ENCODE measurements at places on chromosomes 11 and 22.

DNA sequence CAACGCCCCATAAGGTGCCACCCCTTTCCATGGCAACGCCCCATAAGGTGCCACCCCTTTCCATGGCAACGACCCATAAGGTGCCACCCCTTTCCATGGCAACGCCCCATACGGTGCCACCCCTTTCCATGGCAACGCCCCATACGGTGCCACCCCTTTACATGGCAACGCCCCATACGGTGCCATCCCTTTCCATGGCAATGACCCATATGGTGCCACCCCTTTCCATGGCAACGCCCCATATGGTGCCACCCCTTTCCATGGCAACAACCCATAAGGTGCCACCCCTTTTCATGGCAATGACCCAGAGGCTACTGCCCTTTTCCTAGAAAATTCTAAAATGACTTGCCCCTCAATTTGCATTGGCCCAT lies 72.1 kb downstream of the BRD1 start:
- DNase-seq: no peak

DNA sequence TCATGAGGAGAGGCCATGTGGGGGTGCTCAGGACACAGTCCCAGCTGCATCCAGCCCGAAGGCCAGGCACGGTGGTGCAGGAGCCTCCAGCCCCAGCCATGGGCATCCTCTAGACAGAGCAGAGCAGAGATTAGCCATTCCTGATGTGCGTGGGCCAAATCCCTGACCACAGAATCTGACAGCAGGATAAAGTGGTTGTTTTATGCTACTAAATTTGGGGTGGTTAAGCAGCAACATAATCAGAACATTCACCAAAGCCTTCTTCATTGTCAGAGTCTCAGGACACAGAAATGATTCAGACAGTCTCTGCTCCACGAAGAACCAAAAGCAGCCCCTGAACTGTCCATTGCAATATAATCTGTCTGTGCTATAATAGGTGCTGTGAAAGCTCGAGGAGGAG lies 19.7 kb downstream of the RASD2 start:
- no peak for DNase-seq

- DNase-seq: no peak
These were observed 17.3 kb upstream of the PLET1 start for GRCh38 chr11:112277941-112278340.

DNA sequence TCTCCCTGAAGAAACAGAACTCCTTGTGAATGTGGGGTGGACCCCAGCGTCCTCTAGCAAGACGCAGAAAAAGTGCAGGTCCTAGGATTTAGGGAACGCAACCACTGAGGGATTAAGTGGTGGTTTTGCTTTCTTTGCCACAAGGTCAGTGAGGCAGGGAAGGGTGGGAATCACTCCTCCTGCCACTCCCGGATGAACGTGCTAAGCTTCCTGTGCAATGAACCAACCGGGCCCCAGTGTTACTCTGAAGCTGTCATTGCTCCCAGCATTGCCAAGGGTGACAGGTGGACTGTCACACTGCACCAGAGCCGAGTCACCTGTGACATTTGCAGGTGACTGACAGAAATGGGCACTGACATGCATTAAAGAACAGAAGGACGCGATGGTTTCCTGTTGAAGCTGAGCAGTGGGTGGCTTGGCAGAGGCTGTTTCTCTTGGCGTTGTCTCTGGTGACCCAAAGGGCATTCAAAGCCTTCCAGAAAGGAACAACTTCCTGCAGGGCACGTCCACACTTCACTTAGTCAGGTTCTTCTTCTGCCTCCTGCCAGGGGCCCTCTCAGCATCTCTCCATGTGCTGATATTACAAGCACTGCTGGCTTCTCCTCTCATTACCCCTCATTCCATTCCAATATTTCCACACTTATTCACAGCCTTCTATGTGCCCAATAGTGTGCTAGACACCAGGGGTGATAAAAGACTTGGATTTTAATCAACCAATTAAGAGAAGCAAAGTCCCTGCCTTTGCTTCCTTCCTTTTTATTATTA lies 9.7 kb downstream of the KIRREL3 start:
- DNase-seq: no peak

GRCh38 chr11:7251836-7252682 lies at the start of gene SYT9:
TSS of gene SYT9 (plus strand) at chr11:7251904. CDS start at chr11:7252187, 283 bp downstream.
- DNase-seq: peak; percentile 22

DNA sequence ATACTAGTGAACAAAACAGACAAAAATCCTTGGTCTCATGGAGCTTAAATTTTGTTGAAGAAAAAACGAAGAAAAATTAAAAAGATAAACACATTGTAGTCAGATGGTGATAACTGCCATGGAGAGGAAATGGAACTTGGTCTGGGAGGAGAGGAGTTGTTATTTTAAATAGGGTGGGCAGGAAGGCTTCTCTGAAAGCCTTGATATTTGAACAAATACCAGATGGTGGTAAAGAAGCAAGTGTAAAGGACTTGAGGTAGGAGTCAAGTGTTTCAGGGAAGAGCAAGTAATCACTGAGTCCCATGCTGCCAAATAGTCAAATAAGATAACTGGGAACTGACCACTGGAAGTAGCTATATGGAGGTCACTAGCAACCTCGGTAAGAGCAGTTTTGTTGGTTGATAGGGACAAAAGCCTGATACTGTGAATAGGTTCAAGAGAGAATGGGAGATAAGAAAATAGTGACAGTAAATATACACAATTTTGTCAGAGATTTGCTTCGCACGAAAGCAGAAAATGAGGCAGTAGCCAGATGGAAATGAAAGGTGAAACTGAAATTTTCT lies 55.1 kb downstream of the SESN3 start:
- DNase-seq: no peak
